NCI-H2107 (cell line): ENCODE measurements at places on chromosomes 4 and X.

DNA sequence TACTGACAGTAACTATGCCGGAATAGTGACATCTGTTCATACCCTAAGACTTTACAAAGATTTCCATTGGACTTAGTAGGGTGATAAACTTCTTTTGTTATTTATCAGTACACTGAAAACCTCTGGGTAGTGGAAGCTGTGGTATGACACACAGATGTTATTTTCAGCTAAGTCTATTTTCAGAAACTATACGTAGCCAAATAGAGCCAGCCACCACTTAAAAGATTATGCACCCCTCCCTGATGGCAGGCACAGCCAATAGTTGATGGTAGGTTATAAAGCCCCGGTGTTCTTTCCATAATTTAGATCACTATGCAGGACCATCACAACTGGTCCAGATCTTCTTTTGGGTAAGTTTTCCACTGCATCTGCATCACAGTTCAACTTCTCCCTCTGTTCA lies 1603.2 kb upstream of the PABPC4L start:
- DNase-seq, result no peak

- no peak for DNase-seq
These were observed 589.9 kb upstream of the GALNT7 start for GRCh38 chr4:172578712-172579111.

DNA sequence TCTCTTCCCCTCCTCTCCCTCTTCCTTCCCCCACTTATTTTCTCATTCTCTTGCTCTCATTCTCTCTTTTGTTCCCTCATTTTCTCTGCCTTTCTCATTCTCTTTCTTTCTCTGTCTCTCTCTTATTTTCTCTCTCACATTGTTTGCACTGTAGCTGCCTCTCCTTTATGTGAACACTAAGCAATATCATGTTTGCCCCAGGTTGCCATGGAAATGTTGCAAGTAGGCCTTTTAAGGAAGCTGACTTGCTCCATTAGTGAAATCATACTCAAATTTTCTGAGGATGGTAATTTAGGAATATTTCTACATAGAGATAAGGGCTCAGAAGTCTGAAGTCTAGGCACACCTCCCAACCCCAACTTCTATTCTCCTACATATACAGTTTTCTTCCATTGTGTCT lies 130.1 kb downstream of the EDA start:
- DNase-seq, result no peak

DNA sequence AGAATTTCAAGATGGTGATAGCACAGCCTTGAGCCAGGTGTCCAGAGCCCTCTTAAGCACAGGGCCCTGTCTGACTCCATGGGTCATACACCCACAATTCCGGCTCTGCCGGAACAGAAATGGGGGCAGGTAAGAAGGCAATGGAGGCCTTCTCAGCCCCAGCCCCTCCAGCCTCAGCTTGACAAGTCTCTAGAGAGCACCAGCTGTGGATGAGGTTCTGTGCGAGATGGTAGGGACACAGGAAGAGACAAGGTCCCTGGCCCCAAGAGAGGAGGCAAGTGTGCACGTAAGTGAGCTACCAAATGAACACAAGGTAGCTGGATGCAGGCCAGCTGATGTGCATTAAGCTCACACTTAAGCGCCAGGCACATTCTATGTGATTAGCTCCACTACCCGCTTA lies 2.4 kb upstream of the PRRG3 start:
- no peak for DNase-seq

DNA sequence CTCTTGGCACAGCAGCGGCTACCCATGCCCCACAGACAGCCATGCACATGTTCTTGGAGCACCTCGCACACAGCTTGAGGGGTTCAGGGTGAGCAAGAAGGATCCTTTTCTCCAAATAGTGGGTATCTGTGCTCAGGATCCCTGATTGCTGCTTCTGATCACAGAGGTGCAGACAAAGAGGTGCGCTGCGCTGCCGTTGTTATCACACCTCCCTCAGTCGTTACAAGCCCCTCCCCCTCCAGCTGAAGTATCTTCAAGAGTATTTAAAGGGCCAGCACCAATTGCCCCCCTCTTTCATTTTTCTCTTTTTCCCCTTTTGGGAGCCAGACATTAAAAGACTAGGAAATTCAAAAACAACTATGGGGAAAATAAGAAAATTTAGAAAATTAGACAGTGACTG lies 44.3 kb downstream of the NELFA start:
- no peak for DNase-seq

DNA sequence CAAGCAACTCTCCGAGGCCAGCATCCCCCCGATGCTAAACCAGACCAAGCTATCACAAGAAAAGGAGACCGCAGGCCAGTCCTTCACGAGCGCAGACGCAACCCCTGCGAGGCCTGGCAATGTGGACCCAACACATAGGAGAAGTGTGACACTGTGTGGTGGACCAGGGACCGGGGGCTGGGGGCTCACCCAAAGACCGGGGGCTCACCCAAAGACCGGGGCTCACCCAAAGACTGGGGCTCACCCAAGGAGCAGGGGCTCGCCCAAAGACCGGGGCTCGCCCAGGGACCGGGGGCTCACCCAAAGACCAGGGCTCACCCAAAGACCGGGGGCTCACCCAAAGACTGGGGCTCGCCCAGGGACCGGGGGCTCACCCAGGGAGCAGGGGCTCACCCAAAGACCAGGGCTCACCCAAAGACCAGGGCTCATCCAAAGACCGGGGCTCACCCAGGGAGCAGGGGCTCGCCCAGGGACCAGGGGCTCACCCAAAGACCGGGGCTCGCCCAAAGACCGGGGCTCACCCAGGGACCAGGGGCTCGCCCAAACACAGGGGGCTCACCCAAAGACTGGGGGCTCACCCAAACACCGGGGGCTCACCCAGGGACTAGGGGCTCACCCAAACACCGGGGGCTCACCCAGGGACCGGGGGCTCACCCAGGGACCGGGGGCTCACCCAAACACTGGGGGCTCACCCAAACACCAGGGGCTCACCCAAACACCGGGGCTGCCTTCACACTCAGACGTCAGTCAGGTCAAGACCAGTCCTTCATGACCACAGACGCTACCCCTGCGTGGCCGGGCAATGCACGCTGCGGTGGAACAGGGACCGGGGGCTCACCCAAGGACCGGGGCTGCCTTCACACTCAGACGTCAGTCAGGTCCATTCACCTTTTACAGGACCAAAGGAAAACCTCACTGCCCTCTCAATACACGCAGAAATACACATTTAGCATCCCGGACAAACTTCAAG lies 32.9 kb downstream of the PPP2R3B start:
- no peak for DNase-seq

GRCh38 chrX:132757066-132757623 lies 201.3 kb downstream of the HS6ST2 start:
- DNase-seq, result no peak
